ENCODE measurements at places on chromosomes 5 and 9.

DNA sequence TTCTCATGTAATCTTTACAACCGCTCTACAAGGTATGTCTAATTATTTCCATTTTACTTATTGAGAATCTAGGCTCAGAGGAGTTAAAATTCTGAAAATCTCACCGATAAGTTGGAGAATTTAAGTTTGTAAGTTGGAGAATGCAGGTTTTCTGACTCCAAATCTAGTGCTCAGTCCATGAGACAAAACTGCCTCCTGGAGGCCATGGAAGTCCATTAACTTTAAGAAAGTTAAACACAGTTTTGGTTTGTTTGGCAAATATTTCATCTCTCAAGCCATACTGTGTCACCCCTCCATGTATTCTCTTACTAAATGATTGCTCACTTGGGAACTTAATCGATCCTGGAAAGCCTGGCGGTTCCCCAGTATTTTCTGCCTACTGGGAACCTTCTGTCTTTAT, 52.6 kb downstream of the INIP start:
- DNase-seq, result no peak

- DNase-seq, result no peak
Observed at GRCh38 chr5:115656404-115656803, 30.6 kb upstream of the TMED7 start.

GRCh38 chr5:171249460-171249859, 59.6 kb upstream of the TLX3 start:
- no peak for DNase-seq

DNA sequence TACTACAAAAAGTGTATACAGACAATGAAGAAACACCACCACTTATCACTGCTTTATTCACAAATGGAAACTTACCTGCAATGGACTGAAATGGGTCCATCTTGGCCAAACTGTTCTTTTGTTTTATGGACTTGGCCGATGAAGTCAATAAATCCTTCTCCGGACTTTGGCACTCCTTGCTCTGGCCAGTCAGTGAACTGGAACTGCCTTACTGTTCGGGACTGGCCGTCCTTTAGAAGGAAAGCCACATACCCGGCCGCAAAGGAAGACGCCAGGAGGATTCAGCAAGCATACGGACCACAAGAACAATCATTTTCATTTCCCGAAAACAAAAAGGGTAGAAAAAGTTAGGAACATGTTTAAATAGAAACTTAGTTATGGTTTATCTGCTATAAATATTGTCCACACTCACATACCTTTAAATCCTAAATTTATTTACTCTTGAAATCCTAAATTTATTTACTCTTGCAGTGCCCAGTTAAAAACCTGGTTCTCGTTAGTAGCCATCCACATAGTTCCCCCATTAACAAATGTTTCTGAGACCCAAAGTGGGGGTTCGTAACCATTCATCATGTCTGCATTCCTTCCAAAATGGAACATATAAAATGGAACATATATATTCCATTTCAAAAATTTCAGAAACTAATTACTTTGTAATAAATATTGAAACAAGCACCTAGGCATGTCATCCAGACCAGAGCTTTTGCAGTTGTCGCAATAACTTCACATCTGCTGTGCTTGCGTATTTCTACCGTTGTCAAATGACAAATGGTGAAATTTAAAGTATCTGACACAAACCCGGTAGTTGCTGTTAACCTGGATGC, 532.1 kb upstream of the DMAC1 start:
- no peak for DNase-seq

DNA sequence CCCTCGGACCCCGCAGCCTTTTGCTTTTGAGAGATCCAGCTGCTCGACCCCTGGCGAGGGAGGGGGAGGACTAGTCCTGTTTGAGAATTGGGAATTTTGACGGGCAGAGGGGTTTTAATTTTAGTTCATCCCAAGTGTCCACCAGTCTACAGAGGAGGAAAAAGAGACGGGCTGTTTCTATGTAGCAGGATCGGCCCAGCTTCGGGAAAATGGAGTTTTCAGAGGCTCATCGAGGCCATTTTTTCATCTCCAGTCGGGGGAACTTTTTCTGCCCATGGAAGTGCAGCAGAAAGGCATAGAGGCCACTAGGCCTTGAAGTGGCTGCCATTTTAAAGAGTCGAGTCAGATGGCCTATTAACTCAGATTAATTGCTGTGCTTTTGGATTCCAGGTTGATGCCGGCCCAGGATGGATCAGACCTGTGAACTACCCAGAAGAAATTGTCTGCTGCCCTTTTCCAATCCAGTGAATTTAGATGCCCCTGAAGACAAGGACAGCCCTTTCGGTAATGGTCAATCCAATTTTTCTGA, 1.2 kb downstream of the NSD1 start:
- DNase-seq, result no peak

DNA sequence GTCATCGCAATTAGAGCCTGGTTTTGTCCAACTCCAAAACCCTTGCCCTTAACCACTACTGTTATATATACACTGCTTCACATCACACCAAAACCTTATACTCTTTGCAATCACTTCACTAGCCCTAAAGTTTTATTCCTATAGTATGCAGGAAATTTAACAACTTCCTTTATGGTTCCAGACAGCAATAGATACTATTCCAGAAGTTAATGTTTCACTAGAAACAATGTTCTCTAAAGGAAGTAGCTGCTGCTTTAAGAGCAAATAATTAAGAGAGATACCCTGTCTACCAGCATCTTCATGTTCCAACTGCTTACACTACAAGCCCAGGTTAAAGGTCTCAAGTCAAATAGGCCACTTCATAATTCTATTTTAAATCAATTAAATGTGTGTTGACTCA, 22.0 kb downstream of the FREM1 start:
- DNase-seq, result no peak

GRCh38 chr5:151173711-151174611, 16.4 kb upstream of the ANXA6 start:
- DNase-seq, result no peak

DNA sequence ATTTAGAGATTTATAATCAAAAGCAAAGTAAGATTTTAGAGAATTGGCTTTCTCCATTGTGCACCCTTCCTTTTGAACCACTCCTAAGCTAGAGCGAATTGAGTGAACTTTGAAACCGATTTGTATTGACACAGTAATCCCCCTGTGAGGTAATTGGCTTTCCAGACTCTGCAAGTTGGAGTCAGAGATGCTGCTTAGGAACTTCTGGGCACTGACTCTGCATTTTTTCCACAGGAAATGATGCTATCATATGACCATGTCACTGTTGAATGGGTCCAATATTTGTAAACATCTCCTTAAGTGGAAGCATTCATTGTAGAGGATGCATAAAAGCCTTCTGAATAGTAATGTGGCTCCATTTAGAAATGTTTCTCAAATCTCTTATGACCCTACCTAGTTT, 394.4 kb upstream of the ZNF608 start:
- no peak for DNase-seq

DNA sequence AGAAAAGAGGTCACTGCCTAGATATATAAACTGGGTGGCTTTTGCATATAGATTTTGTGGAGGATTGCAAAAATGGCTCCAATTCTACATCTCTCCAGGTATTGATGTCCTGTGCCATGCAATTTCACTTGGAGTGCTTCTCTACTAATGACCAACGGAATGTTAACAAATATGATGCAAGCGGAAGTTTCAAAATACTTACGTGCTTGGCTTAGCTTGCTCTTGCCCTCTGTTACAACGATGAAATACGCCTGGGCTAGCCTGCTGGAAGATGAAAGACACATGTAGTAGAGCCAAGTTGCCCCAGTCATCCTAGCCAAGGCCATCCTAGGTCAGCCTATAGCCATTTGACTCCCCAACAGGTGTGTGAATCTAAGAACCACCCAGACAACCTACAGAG, 3.6 kb upstream of the POC5 start:
- no peak for DNase-seq

GRCh38 chr5:36600917-36601527, 5.4 kb upstream of the SLC1A3 start:
- no peak for DNase-seq

- DNase-seq, result no peak
Observed at GRCh38 chr5:109911731-109912130, 222.0 kb downstream of the MAN2A1 start.

- DNase-seq, result no peak
Observed at GRCh38 chr5:176775409-176775808, 35.0 kb upstream of the UNC5A start.

- DNase-seq, result no peak
Observed at GRCh38 chr5:61974680-61975079, 331.3 kb upstream of the KIF2A start.

DNA sequence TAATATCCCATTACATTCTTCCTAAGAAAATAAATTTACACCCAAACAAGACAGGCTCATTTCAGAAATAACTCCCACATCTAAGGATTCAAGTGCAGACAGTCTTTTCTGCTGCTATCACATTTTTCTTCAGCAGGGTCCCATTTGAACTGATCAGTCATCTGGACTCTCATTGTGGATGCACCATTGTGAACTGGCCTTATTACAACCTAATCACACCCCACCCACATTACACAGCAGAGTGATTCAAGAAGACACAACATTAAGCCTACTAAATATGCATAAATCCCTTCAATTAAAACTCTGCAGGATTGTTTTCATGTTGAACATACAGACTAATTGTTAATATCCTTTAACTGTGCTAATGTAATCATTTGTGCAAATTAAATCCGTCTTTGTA, 146.2 kb downstream of the CDH12 start:
- DNase-seq, result no peak

DNA sequence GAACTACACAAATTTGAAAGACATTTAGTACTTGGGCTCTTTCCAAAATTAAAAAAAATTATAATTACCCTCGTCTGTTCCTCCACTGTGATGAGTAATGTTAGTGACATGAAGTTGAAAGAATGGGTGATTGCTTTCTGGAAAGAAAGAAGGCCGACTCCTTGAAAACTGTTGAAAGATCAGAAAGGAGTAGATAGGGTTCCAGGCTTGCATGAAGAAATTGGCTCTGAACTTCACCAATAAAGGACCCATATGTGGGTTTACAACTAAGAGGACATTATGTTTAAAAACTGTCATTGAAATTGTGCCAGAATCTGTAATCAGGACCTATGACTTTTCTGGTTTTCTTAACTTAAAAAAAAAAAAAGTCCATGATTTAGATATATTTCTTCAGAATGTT, 20.7 kb upstream of the MOCS2 start:
- no peak for DNase-seq

GRCh38 chr9:135908754-135909204, 1.4 kb upstream of the CAMSAP1 start:
- DNase-seq, result no peak

GRCh38 chr5:157506981-157507780, 47.2 kb downstream of the NIPAL4 start:
- no peak for DNase-seq

DNA sequence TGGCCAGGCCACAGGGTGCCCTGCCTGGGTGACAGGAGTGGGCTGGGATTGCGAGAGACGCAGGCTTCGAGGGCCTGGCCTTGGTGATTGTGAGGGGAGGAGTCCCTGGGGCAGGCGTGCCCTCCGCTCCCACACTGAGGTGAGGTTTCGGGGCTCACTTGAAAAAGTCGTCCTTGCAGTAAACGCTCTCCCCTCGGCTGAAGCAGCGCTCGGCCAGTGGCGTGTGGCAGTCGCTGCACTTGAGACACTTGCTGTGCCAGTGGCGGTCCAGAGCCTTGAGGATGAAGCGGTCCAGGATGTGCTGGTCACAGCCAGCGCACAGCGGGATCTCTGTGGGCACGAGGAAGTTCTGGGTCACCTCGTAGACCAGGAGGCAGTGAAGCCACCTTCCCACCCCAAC, 4.5 kb downstream of the LHX3 start:
- DNase-seq, result no peak

GRCh38 chr5:37722236-37723161, 117.3 kb downstream of the GDNF start:
- no peak for DNase-seq

GRCh38 chr9:129163753-129164152, 14.3 kb downstream of the IER5L start:
- DNase-seq, result no peak

- DNase-seq, result no peak
Observed at GRCh38 chr9:99167694-99168093, 54.0 kb downstream of the ALG2 start.

GRCh38 chr9:92440751-92441046, 16.4 kb upstream of the OMD start:
- DNase-seq, result no peak

GRCh38 chr9:97749928-97750327, 52.8 kb upstream of the XPA start:
- DNase-seq, result no peak

- DNase-seq, result no peak
Observed at GRCh38 chr5:67432606-67433005, 236.0 kb upstream of the CD180 start.

- no peak for DNase-seq
Observed at GRCh38 chr9:26264709-26265601, 586.7 kb upstream of the TUSC1 start.

- no peak for DNase-seq
Observed at GRCh38 chr5:50958852-50959457, 292.5 kb downstream of the PARP8 start.

DNA sequence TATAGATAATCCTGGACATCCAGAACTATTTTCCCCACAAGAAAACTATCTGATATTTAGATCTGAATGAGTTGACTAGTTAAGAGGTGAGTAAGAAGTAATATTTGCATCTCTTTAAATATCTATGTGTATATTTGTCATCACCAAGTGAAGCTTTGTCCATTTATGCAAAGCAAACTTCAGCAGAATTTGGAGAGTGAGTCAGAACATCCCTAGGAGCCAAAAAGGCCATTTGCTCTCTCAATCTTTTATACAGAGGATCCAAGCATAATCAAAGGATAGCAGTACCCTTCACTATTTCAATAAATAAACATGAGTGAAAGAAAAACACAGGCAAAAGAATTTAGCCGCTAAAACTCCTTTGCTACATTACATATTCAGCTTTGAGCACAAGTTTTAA, 454.4 kb downstream of the NR2F1-AS1 start:
- no peak for DNase-seq

GRCh38 chr5:168288349-168289245, 2.8 kb upstream of the WWC1 start:
- DNase-seq, result no peak

DNA sequence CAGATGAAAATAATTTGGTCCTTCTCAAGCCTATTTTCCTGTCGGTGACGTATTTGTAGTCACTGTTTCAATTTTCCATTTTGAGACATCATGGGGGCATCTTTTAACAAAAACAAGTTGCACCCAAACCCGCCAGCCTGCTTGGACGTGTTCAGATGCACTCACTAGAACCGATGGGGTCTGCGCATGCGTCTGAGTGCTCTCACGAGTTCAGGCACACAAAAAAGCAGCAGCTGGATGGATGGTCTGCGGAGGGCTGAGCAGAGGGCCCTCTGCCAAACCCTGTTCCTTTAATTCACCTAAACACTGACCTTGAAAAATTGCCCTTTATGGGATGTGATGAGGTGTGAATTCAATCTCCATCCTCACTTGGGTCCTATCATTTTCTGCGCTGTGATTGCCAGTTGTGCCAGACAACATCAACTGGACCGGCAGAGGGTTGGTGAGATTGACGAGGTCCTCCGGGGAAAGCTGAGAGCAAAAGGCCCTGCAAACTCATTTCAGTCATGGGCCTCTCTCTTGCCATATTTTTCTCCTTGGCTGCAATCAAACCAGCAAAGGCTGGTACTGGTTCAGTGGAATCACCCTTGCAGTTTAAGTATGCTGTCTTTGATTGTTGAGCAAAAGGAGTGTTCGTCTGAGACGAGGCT, 251.9 kb downstream of the NFIB start:
- DNase-seq, result no peak
